ENCODE measurements at places on chromosomes 2 and 18. TPM values are rescaled to one million over a fixed set of nuclear protein-coding genes. Genes with fewer than 3 reads are reported as not detected.

Gene PSTPIP2
- 8.2 TPM for total RNA-seq

- no peaks in the 10 kb centered on the region for H3K36me3 ChIP-seq
- peak; percentile 28 for DNase-seq
- H3K27ac ChIP-seq, result no peak overlapping the region
- H3K27me3 ChIP-seq, result no peaks in the 10 kb centered on the region
- H3K4me1 ChIP-seq, result no peaks in the 10 kb centered on the region
These were observed 55.4 kb upstream of the SMIM21 start for GRCh38 chr18:75482880-75483279.

DNA sequence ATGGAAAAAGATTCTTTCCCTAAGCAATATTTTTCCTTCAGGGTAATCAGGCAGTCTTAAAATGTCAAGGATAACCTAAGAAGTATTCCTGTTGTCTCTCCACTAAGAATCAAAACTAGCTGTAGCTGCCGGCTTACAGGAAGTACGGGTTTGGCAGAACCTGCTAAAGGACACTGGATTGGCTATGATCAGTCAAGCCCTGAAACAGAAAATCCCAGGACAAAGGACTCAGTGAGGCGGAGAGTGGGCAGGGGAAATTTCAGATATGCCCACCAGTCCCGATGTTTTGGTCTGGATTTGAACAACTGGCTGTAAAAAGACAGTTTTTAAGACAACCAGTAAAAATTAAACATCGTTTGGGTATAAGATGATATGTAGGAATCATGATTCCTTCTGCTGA lies 155.7 kb downstream of the HDAC4 start:
- H3K27me3 ChIP-seq, result no peaks in the 10 kb centered on the region
- H3K36me3 ChIP-seq, result no peaks in the 10 kb centered on the region
- no peak overlapping the region for H3K4me3 ChIP-seq
- H3K27ac ChIP-seq, result no peak overlapping the region
- peaks cover 6% of the 10 kb centered on the region for H3K4me1 ChIP-seq

DNA sequence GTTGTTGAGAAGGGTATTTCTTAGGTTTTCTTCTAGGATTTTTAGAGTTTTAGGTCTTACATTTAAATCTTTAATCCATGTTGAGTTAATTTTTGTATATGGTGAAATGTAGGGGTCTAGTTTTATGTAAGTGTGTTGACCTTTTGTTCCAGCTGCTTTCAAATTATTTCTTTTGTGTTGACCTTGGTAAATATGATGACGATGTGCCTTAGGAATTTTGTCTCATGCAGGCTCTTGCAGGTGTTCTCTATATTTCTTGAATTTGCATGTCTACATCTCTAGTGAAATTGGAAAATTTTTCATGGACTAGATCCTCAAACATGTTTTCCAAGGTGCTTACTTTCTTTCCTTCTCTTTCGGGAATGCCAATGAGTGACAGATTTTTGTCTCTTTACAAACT lies 1609.3 kb upstream of the ZEB2 start:
- no peaks in the 10 kb centered on the region for H3K4me1 ChIP-seq
- no peak overlapping the region for H3K4me3 ChIP-seq
- H3K36me3 ChIP-seq, result no peaks in the 10 kb centered on the region
- no peaks in the 10 kb centered on the region for H3K27me3 ChIP-seq

Gene PKDCC
- 63.9 TPM for total RNA-seq

- H3K27me3 ChIP-seq, result no peaks in the 10 kb centered on the region
- no peaks in the 10 kb centered on the region for H3K36me3 ChIP-seq
- no peak for DNase-seq
- H3K4me3 ChIP-seq, result no peak overlapping the region
- no peaks in the 10 kb centered on the region for H3K4me1 ChIP-seq
These were observed 44.2 kb downstream of the SFXN5 start for GRCh38 chr2:73027340-73027739.

DNA sequence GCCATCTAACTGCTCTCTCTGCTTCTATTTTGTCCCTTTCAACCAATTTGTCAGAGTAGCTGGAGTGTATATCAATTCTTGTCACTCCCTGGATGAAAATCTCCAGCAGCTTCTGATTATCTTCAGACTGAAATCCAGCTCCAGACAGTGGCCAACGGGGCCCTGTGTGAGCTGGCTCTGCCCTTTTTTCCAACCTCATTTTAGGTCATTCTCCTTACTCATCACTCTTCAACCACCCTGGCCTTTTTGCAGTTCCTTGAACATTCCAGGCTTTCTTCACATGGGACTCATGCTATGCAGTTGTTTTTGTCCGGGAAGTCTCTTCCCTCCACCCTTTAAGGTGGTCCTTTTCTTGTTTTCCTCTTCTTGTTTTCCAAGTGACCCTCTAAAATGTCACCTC lies 15.4 kb upstream of the FAP start:
- no peak for DNase-seq
- H3K4me1 ChIP-seq, result peaks cover 18% of the 10 kb centered on the region
- no peak overlapping the region for H3K4me3 ChIP-seq

DNA sequence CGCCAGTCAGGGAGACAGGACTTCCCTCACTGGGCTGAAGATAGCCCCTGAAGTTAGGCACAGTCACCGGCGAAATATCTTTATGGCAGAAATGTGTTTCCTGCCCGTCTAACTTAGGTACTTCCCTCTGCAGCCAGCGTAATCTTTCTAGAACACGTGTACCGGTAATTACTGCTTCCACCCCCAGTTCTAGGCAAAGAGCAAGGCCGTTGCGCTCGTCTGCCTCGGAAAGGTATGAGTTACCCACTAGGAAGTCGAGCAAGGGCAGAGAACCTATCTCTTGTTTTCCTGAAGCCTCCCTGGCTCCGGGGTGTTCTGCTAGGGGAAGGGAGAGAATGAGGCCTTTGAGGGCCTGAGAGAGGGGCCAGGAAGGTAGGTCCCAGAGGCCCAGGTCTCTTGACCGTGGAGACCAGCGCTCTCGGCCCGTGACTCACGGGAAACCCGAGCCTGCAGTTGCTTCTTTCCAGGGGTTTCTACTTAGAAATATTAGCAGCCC lies 70.0 kb downstream of the TWSG1 start:
- DNase-seq, result peak; percentile 77
- no peaks in the 10 kb centered on the region for H3K27me3 ChIP-seq
- no peaks in the 10 kb centered on the region for H3K4me1 ChIP-seq
- H3K4me3 ChIP-seq, result no peak overlapping the region

- DNase-seq, result no peak
- H3K36me3 ChIP-seq, result no peaks in the 10 kb centered on the region
- H3K4me3 ChIP-seq, result no peak overlapping the region
- no peaks in the 10 kb centered on the region for H3K4me1 ChIP-seq
- H3K27me3 ChIP-seq, result no peaks in the 10 kb centered on the region
These were observed 71.2 kb downstream of the NABP1 start for GRCh38 chr2:191749181-191749540.

DNA sequence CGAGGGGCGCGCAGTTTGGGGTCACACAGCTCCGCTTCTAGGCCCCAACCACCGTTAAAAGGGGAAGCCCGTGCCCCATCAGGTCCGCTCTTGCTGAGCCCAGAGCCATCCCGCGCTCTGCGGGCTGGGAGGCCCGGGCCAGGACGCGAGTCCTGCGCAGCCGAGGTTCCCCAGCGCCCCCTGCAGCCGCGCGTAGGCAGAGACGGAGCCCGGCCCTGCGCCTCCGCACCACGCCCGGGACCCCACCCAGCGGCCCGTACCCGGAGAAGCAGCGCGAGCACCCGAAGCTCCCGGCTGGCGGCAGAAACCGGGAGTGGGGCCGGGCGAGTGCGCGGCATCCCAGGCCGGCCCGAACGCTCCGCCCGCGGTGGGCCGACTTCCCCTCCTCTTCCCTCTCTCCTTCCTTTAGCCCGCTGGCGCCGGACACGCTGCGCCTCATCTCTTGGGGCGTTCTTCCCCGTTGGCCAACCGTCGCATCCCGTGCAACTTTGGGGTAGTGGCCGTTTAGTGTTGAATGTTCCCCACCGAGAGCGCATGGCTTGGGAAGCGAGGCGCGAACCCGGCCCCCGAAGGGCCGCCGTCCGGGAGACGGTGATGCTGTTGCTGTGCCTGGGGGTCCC lies at the start of gene ITGA4:
ITGA4 (plus strand) TSS at position 266 of the 620 bp plus-strand sequence; CDS start at position 535, 269 bp downstream.
- no peaks in the 10 kb centered on the region for H3K27me3 ChIP-seq
- DNase-seq, result peak; percentile 79
- peak within 1 kb of the TSS; percentile 88 for H3K4me3 ChIP-seq
- no peaks in the 10 kb centered on the region for H3K4me1 ChIP-seq

DNA sequence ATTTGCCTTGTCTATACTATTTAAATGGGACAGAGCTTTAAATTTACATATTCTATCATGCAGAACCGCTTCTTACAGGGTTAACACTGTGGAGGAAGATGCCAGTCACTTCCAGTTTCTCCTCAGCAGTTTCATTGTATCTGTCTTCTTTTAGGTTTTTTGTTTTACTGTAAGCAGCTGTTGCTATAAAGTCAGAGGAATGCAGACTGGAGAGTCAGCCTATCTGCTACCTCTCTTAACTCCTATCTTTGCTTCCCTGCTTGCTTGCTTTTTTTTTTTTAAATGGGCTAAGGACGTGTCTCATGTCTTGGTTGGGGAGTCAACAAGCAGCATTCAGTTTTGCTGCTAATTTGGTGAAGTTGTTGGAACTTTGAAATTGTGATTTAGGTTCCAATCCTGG lies 8.9 kb downstream of the EPC2 start:
- H3K4me3 ChIP-seq, result no peak overlapping the region
- H3K27ac ChIP-seq, result no peak overlapping the region
- DNase-seq, result no peak
- no peaks in the 10 kb centered on the region for H3K36me3 ChIP-seq
- H3K4me1 ChIP-seq, result peaks cover 2% of the 10 kb centered on the region

Gene HOXD8
- total RNA-seq, result not detected

DNA sequence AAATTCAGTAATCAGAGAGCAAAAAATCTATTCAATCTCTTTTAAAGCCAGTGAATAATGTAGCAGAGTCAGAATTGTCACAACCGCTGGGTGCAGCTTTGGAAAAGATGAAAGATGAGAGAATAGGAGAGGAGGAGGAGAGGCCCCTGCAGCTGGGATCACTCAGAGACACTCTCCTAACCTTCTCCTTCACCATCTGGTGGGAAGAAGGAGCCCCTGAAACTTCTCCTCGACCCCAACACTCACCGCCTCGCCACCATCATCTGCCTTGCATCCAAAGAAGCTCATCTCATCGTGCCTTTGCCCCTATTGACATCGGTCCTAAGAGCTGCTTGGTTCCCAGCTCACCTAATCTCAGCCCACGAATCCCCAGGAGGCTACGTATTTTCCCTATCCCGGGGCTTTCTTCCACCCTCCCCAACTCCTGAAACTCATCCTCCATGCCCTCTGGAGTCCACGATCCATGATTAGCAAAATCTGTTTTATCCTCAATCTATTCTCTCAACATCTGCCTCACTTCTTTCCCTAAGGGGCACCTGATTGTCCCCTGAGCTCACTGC lies 58.5 kb downstream of the PKDCC start:
- H3K36me3 ChIP-seq, result no peaks in the 10 kb centered on the region
- H3K4me1 ChIP-seq, result peaks cover 5% of the 10 kb centered on the region
- no peaks in the 10 kb centered on the region for H3K27me3 ChIP-seq
- no peak for DNase-seq

GRCh38 chr2:238839428-238839827 lies 8.5 kb upstream of the TWIST2 start:
- no peaks in the 10 kb centered on the region for H3K4me1 ChIP-seq
- H3K4me3 ChIP-seq, result no peak overlapping the region
- H3K36me3 ChIP-seq, result no peaks in the 10 kb centered on the region
- H3K27ac ChIP-seq, result no peak overlapping the region
- DNase-seq, result no peak

GRCh38 chr2:241035818-241036396 lies 37.5 kb downstream of the SNED1 start:
- no peak for DNase-seq
- no peak overlapping the region for H3K27ac ChIP-seq
- no peak overlapping the region for H3K4me3 ChIP-seq

GRCh38 chr2:51734115-51734514 lies 702.2 kb upstream of the NRXN1 start:
- no peak overlapping the region for H3K4me3 ChIP-seq
- H3K36me3 ChIP-seq, result no peaks in the 10 kb centered on the region
- DNase-seq, result peak; percentile 13
- H3K4me1 ChIP-seq, result no peaks in the 10 kb centered on the region
- no peak overlapping the region for H3K27ac ChIP-seq
- no peaks in the 10 kb centered on the region for H3K27me3 ChIP-seq

DNA sequence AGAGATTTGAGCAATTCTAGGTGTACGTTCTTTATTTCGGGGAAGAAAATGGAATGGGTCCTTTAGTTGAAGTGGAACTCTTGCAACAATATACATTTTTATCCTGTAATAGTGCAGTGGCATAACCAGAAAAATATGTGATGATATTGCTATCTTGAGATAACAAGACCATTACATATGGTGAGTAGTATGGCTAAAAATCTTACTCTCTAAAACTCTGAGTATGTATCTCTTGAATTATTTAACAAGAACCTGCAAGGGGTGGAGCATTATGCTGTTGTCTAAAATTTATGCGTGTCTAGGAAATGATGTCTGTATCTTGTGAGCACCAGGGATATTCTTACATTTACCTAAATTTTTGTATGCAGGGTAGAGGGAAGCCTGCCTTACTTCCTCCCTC lies 68.4 kb upstream of the SLC4A10 start:
- no peak for DNase-seq
- no peak overlapping the region for H3K27ac ChIP-seq
- H3K4me3 ChIP-seq, result no peak overlapping the region
- H3K4me1 ChIP-seq, result no peaks in the 10 kb centered on the region
- no peaks in the 10 kb centered on the region for H3K27me3 ChIP-seq

GRCh38 chr2:198045227-198045626 lies 240.8 kb downstream of the PLCL1 start:
- H3K36me3 ChIP-seq, result no peaks in the 10 kb centered on the region
- no peak overlapping the region for H3K27ac ChIP-seq
- H3K4me1 ChIP-seq, result no peaks in the 10 kb centered on the region
- H3K4me3 ChIP-seq, result no peak overlapping the region
- no peak for DNase-seq
- no peaks in the 10 kb centered on the region for H3K27me3 ChIP-seq

DNA sequence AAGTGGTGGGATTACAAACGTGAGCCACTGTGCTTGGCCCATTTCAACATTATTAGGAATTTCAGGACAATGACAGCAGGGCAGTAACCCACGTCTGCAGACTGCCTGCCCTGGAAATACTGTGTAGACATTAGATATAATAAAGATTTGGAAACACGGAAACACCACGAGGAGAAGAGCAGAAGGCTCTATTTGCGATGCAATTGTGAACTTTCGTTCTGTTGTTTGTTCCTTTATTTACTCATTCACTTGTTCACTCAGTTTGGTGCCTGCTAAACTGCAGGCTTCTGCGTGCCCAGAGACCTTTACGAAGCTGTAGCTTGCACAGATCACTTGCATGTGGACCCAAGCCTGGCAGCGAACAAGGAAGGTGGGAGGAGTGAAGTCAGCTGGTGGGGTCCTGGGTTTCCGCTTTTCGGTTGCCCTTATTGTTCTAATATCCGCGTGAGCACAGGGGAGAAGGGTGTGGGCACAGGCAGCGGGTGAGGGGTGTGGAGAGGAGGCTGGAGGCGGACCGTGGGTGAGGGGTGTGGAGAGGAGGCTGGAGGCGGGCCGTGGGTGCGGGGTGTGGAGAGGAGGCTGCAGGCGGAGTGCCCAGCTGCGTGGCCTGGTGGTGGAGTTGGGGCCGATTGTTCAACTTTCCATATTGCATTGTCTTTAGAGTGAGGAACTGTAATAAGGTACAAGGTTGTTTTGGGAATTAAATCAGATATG lies 3.4 kb downstream of the COLEC11 start:
- no peak overlapping the region for H3K27ac ChIP-seq
- H3K36me3 ChIP-seq, result no peaks in the 10 kb centered on the region
- H3K27me3 ChIP-seq, result no peaks in the 10 kb centered on the region
- no peak overlapping the region for H3K4me3 ChIP-seq

Gene GALNT13
- total RNA-seq, result 0.17 TPM

- no peak overlapping the region for H3K4me3 ChIP-seq
- no peaks in the 10 kb centered on the region for H3K4me1 ChIP-seq
- no peak overlapping the region for H3K27ac ChIP-seq
- no peak for DNase-seq
- no peaks in the 10 kb centered on the region for H3K27me3 ChIP-seq
These were observed 233.4 kb upstream of the SIX3 start for GRCh38 chr2:44707945-44708660.

Data from fibroblast of lung (primary cell).